ENCODE measurements at places on chromosomes 13 and 19.

- DNase-seq, result no peak
These were observed 67.5 kb downstream of the B3GLCT start for GRCh38 chr13:31267126-31267784.

DNA sequence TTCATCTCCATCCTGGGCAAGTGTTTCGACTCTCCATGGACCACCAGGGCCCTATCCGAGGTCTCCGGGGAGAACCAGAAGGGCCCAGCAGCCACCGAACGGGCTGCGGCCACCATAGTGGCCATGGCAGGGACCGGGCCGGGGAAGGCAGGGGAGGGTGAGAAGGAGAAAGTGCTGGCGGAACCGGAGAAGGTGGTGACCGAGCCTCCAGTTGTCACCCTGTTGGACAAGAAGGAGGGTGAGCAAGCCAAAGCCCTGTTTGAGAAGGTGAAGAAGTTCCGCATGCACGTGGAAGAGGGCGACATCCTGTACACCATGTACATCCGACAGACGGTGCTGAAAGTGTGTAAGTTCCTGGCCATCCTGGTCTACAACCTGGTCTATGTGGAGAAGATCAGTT lies 4.7 kb upstream of the MAP2K7 start:
- no peak for DNase-seq

DNA sequence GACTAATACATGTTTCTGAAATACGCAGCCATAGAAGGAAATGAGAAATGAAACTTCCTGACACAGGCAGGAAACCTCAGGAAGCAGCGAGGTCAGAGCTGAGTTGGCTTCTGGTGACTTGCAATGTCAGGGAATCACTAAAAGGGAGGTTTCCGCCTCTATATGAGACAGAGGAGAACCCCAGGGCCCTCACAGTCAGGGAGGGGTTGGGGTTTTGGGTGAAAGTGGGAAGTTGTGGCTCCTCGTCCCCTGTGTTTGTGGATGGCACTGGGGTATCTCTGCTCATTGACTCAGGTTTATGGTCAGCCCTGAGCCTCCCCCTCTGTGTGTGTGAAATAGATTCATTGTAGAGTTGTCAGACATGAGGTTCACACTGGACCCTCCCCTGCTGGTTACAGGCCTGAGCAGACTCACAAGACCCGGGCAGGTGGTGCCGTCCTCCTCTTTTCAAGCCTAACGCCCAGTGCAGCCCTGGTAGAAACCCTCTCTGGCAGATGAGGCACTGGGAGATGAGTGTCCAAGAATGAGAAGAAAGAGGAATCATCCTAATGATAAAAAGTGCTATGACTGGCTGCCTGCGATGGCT lies 5.5 kb upstream of the LILRA6 start:
- DNase-seq, result peak; percentile 42

DNA sequence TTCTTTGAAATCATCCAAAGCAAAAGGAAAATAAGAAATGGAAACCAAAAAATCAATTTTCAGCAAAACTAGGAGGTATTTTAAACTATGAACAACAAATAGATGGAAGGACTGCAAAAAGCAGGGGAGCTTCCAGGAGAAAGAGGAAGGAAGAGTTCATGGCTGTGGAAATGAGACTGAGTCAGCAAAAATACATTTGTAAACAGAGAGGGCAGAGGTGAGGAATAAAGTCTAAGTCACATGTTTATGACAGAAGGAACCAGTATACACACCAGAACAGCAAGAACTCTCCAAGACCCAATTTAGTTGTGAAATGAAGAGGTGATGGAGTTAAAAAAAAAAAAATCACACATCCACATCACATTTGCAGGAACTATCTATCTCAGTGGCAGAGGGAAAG lies 69.6 kb downstream of the RNASEH2B start:
- no peak for DNase-seq

- no peak for DNase-seq
These were observed 13.5 kb upstream of the PRR19 start for GRCh38 chr19:42288387-42288786.

DNA sequence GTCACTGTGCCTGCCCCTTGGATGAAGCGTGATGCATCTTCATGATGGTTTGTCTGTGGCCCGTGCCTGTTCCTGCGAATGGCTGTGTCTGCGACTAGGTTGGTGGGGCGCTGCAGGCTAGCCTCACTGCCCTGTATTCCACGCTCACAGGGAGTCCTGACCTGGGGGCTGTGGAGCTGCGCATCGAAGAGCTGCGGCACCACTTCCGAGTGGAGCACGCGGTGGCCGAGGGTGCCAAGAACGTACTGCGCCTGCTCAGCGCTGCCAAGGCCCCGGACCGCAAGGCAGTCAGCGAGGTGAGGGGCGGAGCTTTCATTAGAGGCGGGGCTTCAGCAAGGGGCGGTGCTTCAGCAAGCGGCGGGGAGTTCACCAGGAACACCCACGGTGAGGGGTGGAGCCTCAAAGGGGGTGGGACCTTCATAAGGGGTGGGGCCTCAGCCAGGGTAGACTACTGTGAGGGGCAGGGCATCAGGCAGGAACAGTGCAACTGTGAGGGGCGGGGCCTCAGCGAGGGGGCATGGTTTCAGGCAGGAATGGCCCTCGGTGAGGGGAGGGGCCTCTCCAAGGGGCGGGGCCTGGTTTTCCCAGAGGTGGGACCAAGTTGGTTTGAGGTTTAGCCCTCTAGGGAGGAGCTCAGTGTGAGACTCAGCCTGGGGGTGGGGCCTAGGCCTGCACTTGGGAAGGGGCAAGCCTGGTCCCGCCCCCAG lies 17.2 kb downstream of the PKN1 start:
- peak; percentile 70 for DNase-seq

- no peak for DNase-seq
These were observed 43.9 kb upstream of the PEG3 start for GRCh38 chr19:56884441-56884840.

- no peak for DNase-seq
These were observed 1.5 kb downstream of the CCDC106 start for GRCh38 chr19:55649268-55650125.

GRCh38 chr13:40192858-40193257 lies 473.6 kb downstream of the FOXO1 start:
- DNase-seq, result no peak

DNA sequence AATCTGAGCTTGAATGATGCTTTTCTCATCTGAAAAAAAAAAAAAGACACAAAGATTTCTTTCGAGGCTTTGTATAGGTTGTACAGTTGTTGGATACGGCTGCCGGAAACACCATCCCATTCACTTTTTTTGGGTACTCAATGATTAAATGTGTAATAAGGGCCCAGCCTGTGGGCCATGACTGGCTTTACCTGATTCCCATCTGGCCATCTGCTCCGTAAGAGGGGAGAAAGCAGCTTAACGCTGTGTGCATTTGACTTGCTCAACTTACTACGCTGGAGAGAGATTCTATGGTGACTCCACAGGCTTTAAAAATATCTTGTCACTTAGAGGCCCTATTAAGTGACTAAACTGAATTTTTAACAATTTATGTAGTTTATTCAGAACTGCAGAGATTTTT lies 731 bp downstream of the ZNF558 start:
- no peak for DNase-seq

GRCh38 chr13:20305587-20305986 lies 73.5 kb upstream of the GJB6 start:
- no peak for DNase-seq

DNA sequence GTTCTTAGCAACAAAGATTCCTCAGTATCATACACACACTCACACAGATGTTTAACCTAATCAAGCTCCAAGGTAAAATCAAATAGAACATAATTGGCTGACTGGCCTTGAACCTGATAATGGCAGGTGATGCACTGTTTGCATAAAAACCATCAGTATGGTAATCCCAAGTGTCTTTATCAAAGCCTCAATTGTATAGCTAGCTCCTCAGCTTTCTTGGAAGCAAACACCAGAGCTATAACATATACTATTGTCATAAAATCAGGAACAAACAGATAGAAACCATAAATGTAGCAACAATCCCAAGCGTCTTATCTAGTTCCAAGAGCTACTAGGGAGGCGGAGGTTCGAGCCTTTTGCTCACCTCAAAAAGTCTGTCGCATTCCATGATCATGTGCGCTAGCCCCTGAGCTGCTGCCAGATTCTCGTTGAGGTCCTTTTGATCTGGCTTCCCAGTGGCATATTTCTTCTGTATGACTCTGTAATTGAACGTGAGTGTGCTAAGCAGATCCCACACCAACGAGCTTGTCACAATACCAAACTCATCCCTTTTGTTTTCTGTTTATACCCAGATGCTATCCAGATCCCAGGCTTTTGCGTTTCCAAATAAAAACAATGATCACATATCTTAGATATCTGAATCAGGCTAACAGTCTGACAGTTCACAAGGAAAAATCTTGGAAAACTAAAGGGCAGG lies 95.3 kb downstream of the KL start:
- DNase-seq, result no peak

DNA sequence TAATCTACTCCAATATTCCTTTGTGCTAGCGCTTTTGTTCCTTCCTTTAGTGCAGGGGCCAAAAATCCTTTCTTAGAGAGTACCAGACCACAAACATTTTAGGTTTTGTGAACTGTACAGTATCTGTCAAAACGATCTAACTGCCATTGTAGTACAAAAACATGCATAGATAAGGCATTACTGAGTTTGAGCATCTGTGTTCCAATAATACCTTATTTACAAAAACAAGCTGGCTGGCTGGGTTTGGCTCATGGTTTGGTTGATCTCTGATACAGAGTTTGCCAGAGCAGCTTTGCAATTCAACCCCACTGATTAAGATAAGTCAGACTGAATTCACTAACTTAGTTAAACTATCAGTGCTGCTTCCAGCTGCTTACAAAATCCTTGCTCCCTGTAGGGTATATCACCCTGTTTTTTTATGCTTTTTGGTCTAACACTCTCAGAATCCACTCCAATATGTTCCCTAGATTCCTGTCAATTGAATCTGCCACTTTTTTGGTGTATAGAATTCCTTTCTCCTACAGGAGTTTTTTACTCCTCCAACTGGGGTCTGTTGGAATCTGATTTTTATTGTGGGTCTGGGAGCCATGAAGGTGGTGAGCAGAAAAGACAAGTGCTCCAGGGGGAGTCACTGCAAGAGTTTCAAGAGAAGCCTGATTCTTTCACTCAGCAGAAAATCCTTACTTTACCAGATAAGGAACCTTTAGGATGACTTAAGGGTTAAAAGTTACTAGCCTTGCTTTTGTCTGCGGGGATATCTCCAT lies 1399.4 kb downstream of the EFNB2 start:
- DNase-seq, result no peak

DNA sequence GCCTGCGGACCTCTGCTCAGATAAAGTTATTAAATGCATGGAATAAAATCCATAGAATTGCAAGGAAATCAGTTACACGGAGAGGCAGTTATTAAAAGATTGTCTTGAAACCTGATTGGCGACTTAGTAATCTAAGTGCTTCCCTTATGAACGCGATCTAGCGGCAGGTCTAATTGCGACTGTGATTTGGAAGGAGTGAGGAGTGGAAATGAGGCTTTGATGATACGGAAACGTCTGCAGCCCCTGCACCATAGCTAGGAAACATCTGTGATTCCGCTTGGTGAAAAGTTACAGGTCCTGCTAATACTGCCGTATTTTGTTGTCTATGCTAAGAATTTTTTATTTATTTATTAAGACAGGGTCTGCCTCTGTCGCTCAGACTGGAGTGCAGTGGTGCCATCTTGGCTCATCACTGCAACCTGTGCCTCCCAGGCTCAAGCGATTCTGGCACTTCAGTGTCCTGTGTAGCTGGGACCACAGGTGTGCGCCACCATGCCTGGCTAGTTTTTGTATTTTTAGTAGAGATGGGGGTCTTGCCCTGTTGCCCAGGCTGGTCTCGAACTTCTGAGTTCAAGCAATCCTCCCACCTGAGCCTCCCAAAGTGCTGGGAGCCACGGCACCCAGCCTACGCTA lies 887 bp downstream of the NDUFS7 start:
- DNase-seq, result no peak

GRCh38 chr13:45899406-45899805 lies 47.9 kb upstream of the SIAH3 start:
- no peak for DNase-seq

GRCh38 chr13:109869312-109870237 lies 83.2 kb upstream of the IRS2 start:
- DNase-seq, result no peak

DNA sequence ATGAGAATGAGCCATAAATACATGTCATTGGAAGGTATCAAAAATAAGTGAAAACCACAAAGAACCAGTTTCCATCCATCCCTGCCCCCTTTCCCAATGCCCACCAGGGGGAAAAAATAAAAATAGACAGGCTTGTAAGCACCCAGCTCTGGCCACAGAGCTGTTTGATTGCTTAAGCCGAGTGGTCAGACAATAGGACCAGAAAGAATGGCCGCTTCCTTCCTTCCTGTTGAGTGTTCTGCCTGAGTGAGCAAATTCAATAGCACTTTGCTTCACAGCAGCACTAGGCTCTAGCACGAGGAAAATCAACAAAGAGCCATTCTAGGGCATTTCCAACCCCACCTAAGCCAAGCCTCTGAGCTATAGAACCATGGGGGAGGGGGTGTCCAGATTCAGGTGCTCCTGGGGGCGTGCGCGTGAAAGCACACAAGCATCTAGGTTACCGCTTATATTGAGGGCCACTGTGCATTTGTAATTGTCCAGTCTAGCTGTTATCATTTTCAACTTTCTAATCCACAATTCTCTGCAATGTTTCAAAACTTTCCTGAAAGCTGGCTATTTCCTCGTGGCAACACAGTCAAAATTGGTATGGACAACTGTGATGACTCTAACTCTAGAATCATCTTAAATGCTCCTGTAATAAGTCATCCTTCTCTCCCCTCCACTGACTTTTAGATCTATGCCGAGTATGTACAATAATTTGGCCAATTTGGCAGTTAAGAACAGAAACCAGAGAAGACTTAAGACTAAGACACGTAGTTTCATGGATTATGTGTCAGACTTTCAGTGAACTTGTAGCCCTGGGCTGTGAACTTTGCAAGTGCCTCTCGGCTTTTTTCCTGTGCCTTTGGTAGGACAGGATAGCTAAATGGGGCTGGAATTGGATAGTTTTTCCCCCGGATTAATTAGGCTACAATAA lies 64.3 kb downstream of the SPRY2 start:
- DNase-seq, result no peak

DNA sequence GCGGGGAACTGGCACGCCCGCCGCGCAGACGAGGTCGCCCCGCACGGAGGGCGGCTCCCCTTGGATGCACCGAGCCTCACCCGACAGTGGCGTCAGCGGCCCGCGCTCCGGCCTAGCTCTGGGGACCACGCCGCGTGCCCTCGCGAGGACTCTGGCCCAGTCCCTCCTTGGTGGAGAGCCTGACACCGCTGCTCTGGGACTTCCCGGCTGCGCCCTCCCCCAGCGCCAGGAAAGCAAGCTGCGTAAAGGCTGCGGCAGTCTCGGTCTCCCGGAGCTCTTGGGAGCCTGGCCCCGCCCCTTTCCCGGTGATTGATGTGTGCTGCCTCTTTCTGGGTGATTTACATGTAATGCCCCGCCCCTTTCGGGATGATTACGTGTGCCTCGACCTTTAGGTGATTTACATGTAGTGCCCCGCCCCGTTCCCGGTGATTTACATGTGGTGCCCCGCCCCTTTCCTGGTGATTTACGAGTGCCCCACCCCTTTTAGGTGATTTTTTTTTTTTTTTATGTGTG lies at the start of gene LENG9:
LENG9 (minus strand) TSS at position 248 of the 513 bp plus-strand sequence. CDS start 252 bp downstream, outside the sequence.
- peak; percentile 97 for DNase-seq

GRCh38 chr13:113527272-113527958 lies 36.9 kb upstream of the DCUN1D2 start:
- DNase-seq, result no peak

- no peak for DNase-seq
These were observed 3.2 kb downstream of the NAPA start for GRCh38 chr19:47511681-47512080.

Data from stimulated activated CD4-positive, alpha-beta T cell treated with anti-CD3 and anti-CD28 coated beads, Interleukin-2, amount 100 ng/mL, for 48 hours (primary cell).